ENCODE measurements at places on chromosomes 1 and 21.

GRCh38 chr21:36010801-36011200 lies 49.5 kb downstream of the SETD4 start:
- no peak for DNase-seq

DNA sequence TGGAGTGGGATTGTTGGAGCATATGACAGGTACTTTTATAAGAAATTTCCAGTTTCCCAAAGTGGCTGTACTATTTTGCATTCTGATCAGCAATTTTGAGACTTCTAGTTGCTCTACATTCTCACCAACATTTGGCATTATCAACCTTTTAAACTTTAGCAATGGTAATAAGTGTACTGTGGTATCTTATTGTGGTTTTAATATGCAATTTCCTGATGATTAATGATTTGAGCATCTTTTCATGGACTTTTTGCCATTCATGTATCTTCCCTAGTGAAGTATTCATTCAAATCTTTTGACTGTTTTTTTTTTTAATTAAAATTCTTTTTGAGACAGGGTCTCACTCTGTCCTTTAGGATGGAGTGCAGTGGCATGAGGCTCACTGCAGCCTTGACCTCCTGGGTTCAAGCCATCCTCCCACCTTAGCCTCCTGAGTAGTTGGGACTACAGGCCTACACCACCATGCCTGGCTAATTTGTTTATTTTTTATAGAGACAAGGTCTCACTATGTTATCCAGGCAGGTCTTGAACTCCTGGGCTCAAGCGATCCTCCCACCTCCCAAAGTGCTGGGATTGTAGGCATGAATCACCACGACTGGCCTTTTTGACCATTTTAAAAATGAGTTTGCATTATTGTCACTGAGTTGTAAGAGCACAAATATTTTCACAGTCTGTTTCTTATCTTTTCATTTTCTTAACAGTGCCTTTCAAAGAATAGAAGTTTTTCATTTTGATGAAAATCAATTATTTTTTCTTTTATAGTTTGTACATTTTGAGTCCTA lies 7.8 kb upstream of the SLC6A9 start:
- DNase-seq = no peak

DNA sequence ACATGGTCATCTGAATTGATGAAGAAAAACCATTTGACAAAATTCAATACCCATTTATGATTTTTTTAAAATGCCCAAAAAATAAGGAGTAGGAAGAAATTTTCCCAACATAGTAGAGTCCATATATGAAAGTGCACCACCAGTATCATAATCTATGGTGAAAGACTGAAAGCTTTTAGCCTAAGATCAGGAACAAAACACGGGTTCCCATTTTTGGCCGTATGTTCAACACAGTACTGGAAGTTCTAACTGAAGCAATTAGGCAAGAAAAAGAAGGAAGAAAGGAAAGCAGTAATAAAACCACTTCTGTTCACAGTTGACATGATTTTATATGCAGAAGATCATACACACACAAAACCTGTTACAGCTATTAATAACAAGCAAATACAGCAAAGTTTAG lies 227.8 kb upstream of the RAB4A start:
- DNase-seq = no peak

DNA sequence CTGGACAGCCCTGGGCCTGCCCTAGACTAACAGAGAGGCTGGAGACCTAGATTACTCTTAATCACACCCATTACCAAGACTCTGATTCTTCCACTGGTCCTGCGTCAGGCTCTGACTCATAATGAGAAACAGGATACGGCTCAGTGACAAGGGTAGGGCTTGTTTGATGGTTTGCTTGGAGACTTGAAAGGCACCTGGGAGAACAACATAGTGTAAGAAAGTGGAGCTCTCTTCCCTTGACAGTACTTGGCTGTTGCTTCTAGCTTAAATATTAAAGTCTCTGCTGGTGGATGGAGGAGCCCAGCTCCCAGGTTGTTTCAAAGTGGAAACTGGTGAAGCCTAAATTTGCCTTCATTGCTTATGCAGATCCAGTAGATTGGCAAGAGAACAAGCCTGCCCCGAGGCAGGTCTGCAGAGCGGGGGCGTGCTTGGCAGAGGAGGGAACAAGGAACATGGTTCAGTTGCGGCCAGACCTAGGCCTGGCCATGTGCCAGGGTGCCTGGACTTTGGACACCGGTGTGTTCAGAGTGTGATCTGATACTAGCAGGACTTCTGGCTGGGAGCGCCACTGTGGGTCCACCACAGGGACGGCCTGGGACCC lies 480.6 kb downstream of the CAMTA1 start:
- no peak for DNase-seq

DNA sequence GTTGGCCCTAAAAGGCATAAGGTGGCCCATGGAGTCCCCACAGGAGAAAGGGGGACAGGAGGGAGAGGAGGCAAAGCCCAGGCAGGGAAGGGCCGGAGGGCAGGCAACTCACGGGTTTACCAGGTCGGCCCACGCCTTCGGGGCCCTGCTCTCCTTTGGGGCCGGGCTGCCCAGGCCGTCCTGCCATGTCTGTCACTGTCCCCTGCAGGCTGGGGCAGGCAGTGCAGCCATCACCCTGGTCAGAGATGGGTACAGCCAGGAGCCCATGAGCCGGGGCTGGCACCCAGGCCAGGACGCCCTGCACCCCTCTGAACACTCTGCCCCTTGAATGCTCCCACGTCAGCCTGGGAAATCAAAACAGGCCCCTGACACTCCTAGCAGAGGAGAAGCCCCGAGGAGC lies 19.8 kb downstream of the COL16A1 start:
- DNase-seq = no peak

DNA sequence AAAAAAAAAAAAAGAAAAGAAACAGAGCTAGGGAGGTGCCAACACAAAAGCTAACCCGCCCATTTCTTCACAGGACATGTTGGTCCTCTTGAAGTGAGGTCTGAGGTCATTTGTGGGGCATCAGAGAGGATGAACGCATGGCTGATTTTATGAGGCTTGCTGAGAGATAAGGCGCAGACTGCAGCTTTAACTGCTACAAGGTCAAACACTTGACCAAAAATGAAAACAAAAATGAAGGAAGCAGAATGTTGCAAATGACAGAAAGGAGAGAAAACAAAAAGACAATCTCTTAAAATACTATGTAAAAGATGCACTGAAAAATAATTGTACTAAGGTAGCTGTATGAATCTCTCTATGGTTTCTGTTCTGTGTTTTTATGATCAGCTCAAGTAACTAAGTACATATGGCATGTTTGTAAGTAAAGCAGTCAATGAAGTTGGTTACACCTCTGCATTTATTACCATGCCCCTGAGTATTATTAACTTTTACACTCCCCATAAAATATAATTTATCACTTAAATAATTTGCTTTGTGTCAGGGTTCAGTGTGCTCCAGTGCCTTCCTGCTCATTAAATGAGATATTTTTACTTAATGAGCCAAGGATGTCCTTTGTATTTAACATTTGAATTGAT lies 249.1 kb upstream of the NR5A2 start:
- no peak for DNase-seq

DNA sequence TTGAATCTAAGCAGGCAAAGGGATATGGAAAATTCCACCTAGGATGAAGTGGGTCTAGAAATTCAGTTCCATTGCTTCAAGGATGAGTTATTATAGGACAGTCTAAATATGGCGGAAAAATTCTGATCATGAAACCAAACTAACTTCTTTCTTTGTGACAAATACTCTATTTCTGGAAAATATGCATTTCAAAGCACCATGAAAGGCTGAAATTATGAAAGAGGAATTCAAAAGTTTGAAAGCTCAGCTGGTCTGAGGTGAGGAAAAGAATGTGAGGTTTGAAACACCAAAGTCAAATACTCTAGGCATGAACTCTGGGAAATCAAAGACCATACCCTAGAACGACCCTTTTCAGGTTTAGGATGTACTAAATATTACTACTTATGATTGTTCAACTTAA lies 36.4 kb upstream of the COL11A1 start:
- no peak for DNase-seq

DNA sequence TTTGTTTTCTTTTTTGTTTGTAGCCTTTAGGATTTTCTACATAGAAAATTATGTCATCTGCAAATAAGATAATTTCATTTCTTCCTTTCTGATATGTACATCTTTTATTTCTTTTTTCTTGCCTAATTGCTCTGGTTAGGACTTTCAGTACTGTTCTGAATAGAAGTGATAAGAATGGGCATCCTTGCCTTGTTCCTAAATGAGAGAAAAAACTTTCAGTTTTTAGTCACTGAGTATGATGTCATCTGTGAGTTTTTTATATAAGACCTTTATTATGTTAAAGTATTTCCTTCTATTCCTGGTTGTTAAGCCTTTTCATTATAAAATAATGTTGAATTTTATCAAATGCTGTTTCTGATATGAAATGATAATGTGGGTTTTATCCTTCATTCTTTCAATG lies 76.0 kb upstream of the SLC35F3 start:
- DNase-seq = no peak

GRCh38 chr1:231842441-231842840 lies 215.9 kb downstream of the DISC1 start:
- no peak for DNase-seq

- no peak for DNase-seq
These were observed 387.2 kb upstream of the VAMP3 start for GRCh38 chr1:7383671-7384520.

GRCh38 chr1:226870026-226870400 lies 403 bp upstream of the PSEN2 start:
- no peak for DNase-seq

GRCh38 chr1:236326432-236326831 lies 44.7 kb upstream of the ERO1B start:
- no peak for DNase-seq

GRCh38 chr1:23905461-23906025 lies 7.6 kb downstream of the CNR2 start:
- DNase-seq = no peak

DNA sequence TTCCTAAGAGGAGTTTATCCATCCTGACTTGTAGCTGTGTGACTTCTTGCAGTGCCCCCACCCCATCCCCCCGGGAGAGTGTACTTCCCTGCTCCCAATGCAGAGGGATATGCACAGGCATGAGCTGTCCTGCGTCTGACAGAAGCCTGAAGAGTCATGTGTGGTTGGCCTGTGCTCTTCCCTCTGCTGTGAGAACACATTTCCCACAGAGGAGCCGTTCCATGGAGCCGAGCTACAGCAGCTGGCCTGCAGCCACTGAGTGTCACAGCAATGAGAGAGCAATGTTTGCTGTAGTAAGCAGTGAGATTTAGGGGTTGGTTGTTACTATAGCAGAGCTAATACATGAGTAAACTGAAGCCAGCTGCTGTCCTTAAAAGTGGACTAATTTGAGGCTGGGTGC lies 22.0 kb downstream of the PARS2 start:
- DNase-seq = no peak

DNA sequence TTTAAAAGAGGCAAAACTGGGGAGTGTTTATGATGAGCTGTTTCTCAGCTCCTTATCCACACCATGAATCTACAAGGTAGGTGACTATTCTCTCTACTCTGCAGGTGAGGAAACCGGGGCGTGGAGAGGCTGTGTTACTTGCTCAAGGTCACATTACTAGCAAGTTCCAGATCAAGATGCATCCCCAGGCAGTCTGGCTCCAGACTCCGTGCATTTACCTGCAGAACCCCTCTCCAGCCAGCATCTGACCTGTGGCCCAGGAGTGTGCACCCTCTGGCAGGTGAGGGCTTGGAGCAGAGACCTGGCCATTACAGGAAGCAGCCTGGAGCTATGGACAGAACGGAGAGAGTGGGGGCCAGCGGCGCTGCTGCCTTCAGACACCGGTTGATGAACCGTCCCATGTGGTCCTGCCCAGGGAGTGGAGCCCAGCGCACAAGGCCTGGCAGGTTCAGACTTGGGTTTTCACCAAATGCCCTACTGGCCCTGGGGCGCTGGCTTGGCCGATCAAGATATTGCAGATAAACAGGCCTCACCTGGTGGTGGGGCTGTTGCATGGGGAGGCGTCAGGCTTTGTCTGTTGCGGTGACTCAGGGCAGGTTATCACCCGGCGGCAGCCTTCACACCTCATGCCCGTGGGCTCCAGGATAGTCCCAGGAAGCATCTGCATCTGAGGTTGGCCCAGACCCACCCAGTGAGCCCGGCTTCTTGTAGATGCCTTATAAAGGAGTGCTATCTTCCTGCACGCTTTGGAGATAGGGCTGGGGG lies 29.2 kb upstream of the WNT4 start:
- DNase-seq = no peak

- no peak for DNase-seq
These were observed 838 bp upstream of the GRIK3 start for GRCh38 chr1:37035014-37035691.

GRCh38 chr1:58709540-58710175 lies 9.8 kb upstream of the MYSM1 start:
- no peak for DNase-seq

- no peak for DNase-seq
These were observed 28.5 kb downstream of the DLGAP3 start for GRCh38 chr1:34900775-34901502.

GRCh38 chr1:183841550-183841949 lies 36.6 kb downstream of the RGL1 start:
- no peak for DNase-seq

DNA sequence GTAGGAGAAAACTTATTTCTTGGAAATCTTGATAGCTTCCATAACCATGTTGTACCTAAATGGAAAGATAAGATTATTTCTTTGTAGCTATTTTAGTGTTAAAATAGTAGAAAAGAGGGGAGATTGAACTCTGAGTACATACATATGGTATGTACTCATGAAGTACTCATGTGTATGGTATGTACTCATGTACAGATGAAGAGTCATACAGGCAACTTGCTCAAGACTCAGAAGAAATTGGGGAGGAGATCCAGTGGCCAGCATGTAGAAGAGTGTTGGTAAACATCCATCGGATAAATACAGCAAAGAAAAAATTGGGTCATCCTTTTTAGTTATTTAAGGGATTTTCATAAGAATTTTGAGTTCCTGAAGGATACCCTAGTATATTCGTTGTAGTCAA lies 29.0 kb downstream of the MDM4 start:
- DNase-seq = no peak

- no peak for DNase-seq
These were observed at the start of gene NPPA for GRCh38 chr1:11847667-11848372. Gene NPPA (minus strand): TSS chr1:11847783. CDS start chr1:11847684, 99 bp downstream.

GRCh38 chr21:23127973-23128372 lies 2129.8 kb downstream of the NCAM2 start:
- DNase-seq = no peak

DNA sequence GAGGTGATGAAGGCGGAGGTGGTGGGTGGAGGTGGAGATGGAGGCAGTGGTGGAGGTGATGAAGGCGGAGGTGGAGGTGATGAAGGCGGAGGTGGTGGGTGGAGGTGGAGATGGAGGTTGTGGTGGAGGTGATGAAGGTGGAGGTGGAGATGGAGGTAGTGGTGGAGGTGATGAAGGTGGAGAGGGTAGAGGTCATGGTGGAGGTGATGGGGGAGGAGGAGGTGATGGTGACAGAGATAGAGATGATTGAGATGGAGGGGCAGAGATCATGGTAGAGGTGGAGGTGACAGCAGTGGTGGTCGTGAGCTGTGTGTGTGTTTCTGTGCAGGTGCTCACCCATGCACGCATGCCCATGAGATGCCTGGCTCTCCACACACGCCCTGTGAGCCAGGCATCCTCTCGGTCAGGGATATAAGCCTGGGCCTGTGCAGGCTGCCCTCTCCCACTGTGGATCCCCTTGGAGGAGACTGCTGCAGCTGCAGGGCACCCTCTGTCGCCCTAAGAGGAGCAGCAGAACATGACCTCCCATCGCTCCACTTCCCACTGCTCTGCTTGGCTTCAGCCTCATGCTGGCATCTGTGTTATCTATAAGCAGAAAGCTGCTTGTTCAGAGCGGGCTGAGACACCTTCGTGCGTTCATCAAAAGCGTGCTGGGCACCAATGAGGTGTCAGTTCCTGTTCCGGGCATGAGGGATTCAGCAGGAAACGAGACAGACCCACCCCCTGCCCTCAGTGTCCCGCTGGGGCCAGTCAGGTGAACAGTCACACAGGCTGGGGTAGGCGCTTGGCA lies 20.5 kb upstream of the NPHP4 start:
- no peak for DNase-seq
